Central memory CD4-positive, alpha-beta T cell (primary cell): ENCODE measurements at places on chromosomes 12 and 14.
A peak's percentile ranks its signal among the peaks of the same experiment; 100 is the strongest.

GRCh38 chr14:81511111-81511904 lies 22.3 kb downstream of the SEL1L start:
- no peak for DNase-seq

GRCh38 chr12:7431993-7432685 lies 11.8 kb downstream of the CD163L1 start:
- no peak for DNase-seq

GRCh38 chr12:118102609-118103008 lies 1.2 kb downstream of the VSIG10 start:
- no peak for DNase-seq

- no peak for DNase-seq
These were observed 939.0 kb upstream of the ATXN7L3B start for GRCh38 chr12:73598626-73599025.

DNA sequence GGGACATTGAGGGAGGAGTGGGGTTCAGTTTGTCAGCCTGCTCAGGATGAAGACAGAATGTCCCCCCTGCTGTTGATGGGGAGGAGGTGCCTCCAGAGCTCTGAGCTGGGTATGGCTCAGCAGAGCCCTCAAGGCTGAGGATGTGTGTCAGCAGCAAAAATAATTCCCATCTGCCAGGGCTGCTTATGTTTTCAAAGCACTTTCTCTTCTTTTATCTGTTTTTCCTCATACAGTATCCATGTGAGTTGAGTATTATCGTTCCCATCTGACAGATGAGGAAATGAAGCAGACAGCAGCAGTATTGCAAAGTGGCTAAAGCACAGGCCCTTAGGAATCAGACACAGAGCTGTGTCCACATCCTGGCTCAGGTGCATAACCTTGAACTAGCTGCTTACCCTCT lies 94.1 kb downstream of the SLC8A3 start:
- no peak for DNase-seq

GRCh38 chr12:53506450-53506785 lies 866 bp downstream of the NPFF start:
- DNase-seq: no peak

GRCh38 chr12:83016991-83017390 lies 330.3 kb downstream of the TMTC2 start:
- no peak for DNase-seq

- no peak for DNase-seq
These were observed 5.9 kb downstream of the CCDC198 start for GRCh38 chr14:57487771-57488170.

DNA sequence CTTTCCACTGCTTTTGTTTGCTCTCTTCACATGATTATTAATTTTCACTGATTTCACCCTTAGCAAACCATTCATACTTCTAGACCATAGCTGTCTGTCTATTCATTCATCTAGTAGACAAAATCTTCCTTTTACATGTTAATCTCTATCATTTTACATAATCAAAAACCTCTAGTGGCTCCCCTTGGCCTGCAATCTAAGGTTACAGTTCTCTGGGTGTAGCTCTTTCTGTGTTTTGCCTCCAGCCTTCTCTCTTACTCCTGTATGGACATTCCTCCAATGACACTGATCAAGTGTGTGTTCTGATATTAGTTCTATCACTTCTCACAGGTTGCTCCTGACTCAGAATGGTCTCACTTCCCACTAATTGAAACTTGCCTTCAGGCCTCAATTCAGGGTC lies 56.4 kb downstream of the PRKCH start:
- no peak for DNase-seq

DNA sequence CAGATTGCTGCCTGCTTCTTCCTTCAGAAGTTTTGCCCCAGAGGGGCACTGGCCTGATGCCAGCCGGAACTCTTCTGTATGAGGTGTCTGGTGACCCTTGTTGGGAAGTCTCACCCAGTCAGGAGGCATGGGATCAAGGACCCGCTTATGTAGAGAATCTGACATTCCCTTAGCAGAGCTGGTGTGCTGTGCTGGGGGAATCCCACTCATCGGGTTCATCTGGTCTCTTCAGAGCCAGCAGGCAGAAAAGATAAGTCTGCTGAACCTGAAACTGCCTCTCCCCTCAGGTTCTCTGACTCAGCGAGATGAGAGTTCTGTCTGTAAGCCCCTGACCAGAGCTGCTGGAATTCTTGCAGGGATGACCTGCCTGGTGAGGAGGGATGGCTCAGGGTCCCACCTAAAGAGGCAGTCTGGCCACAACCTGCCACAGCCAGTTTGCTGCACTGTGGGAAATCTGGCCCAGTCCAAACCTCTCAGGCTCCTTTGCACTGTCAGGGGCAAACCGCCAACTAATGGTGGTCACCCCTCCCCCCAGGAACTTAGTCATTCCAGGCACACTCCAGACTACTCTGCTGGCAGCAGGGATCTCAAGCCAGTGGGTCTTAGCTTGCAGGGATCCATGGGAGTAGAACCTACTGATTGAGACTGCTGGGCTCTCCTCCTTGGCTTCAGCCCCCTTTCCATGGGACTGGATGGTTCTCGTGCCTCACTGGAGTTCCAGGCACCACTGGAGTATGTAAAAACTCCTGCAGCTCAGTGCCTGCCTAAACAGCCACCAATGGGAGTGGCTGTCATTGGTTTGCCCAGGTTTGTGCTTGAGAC lies 4.1 kb downstream of the CLEC2D start:
- DNase-seq: peak; percentile 54

DNA sequence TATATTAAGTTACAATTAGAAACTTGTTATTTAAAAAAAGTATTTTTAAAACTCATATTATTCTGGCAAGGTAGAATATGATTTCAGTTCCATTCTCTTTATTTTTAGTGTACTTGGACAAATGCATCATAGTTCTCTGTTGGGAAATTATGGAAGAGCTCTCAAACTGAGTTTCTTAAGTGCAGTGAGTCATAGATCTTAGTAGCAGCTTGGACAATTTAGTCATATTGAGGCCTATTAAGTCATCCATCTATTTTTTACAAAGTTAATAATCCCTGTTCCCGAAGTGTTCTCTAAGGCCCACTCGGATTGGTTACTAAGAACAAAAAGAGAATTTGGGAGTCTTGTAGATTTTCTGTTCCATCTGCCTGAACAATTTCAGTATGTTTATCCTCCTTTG lies 113.9 kb downstream of the ANO4 start:
- DNase-seq: no peak

- no peak for DNase-seq
These were observed 56.9 kb upstream of the E2F7 start for GRCh38 chr12:77122236-77122635.

DNA sequence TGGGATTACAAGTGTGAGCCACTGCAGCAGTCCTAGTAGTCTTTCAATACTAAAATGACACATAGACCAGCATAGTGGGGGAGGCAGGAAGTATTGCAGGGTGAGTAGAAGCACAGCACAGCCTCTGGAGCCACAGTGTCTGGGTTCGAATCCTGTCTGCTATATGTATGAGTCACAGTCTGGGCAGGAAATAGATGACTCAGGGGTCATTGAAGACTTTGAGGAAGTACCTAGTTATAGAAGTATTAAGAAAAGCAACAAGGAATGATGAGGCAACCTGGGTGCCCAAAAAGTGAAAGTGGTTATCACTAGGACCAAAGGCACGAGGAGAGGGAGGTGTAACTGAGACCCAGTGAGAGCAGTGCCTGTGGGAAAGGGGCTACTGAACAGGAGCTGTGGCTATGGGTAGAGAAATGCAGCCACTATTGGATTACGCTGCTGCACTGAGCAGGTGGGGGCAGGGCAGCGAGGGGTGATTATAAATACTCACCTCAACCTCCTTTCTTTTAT lies 124.0 kb downstream of the PDE3A start:
- DNase-seq: no peak

GRCh38 chr12:108649126-108649525 lies 15.4 kb upstream of the SELPLG start:
- no peak for DNase-seq

- DNase-seq: no peak
These were observed 48.7 kb upstream of the GARIN2 start for GRCh38 chr14:67140556-67140955.

DNA sequence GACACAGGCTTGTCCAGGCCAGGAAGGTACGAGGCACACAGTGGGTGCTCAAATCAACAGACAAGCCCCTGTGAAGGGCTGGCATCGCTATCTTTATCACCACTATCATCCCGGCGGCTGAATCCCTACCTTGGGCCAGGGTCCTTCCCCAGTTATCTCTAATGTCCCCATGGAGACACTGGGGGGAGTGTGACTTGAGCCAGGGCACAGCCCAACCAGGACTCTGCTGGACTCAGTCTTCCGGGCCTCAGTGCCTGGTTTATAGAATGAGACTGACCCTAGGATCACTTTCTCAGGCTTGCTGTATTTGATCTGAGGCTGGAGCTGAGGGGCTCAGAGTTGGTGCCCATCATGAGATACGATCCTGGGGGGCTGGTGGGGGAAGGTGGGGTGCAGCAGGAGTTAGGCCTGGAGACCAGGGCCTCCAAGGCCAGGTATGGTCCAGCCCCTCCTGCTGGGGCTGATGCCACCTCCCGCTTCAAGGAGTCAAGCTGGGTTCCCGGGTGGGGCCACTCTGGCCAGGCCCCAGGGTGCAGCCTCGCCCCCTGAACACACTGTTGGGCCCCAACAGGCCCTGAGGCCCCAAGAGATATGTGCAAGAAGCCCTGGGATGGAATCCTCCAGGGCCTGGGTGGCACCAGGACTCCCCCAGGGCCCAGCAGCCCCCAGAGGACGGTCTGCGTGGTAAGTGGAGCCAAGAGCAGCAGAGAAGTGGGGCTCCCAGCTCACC lies 11.8 kb downstream of the BEGAIN start:
- DNase-seq: no peak

GRCh38 chr12:104630230-104630670 lies 173.5 kb downstream of the CHST11 start:
- DNase-seq: no peak

GRCh38 chr14:56059054-56059453 lies 59.2 kb upstream of the PELI2 start:
- no peak for DNase-seq

DNA sequence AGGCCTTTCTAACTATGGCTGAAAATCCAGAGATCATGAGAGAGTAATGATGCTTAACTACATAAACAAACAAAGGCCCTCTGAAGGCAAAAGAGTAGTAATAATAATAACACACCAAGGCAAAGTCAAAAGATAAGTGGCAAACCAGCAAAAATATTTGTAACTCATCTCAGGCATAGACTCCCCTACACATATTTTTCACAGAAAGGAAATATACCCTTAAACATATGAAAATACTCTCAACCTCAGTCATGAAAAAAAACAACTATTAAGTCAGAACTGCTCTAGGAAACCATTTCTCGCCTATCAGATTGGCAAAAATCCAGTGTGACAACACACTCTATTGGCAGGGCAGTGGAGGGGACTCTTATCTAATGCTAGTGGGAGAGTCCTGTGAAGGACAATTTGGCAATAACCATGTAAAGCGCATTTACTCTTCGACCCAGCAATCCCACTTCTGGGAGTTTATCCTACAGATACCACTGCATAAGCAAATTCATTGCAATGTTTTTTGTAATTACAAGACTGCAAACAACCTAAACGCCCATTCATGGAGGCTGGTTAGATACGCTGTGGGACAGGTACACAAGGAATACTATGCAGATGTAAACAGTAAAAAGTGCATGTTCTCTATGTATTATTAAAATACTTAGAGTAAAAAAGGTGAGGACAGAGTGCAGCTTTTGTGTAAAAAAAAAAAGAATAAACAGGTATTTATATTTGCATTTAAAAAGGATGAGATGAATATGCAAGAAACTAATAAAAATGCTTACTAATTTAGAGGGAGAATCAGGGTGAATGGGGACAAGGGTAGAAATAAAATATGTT lies 26.0 kb upstream of the IL22 start:
- DNase-seq: no peak

DNA sequence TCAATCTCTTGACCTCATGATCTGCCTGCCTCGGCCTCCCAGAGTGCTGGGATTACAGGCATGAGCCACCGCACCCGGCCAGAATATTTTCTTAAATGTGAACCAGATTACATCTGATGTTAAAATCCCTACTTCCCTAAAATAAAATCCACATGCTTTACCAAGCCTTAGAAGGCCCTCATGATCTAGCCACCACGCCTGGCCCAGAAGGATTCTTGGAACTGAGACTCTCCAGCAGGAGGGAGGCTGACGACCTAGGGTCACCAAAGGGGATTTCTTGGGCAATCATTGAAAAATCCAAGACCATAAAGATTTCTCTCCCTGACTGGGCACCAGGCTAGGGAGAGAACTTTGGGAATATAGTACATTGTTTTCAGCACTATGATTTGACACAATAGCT lies 25.2 kb upstream of the RASSF3 start:
- DNase-seq: no peak

DNA sequence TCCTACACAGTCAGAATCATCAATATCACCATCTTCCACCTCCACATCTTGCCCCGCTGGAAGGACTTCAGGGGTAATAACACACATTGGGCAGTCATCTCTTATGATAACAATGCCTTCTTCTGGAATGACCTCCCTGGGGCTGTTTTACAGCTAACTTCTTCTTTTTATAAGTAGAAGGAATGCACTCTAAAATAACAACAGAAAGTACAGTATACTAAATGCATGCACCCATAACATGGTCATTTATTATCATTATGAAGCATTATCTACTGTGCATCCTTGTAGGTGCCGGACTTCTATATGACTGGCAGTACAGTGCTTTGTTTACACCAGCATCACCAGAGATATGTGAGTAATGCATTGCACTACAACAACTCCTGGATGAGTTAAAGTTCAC lies 19.0 kb upstream of the NUAK1 start:
- no peak for DNase-seq

- DNase-seq: no peak
These were observed 13.4 kb upstream of the ALDH2 start for GRCh38 chr12:111753144-111753881.

DNA sequence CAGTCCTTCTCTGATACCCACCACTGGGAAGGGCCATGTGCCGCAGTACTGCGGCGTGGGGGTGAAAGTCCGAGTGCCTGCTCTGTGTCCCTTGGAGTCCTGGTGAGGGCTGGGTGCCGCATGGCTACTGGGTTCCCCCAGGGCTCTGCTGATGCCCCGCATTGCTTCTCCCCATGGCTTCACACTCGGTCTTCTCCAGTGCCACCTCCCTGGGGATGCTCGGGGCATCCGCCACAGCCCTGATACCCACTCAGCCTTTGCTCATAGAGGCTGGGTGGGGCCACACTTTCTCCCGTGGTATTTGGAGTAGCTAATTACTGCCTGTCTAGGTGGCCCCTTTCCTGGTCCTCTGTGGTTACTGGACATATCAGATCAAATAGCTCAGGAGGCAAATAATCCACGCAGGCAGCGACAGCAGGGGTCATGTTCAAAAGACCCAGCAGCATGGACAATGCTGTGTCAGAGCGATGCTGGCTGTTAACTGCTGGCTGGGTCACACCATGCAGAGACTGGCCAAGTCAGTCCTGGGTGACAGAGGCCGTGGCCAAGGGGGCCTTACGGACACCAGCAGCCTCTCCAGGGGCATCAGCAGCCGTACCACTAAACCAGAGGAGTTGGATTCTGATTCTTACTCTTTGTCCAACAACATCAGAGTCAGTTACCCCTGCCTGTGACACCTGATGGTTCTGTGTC lies 106.5 kb downstream of the ADGRD1 start:
- DNase-seq: no peak

- no peak for DNase-seq
These were observed 333.1 kb downstream of the FUT8 start for GRCh38 chr14:65745396-65746190.

DNA sequence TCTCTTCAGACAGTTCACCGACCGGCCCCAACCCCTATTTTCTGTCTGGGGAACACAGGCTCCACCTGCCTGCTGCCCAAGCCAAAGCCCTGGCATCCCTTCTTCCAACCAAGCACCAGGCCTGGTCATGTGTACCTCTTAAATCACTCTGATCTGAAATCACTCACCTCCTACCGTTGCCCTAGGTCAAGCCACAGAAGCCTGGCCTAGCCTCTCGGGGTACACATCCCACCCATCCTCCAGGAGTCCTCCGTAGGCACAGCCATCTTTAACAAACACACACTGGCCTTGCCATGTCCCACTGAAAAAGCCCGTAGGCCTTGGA lies 81.8 kb downstream of the IRF2BPL start:
- no peak for DNase-seq
